SJCRH30 (cell line): ENCODE measurements at places on chromosomes 3 and 15.

DNA sequence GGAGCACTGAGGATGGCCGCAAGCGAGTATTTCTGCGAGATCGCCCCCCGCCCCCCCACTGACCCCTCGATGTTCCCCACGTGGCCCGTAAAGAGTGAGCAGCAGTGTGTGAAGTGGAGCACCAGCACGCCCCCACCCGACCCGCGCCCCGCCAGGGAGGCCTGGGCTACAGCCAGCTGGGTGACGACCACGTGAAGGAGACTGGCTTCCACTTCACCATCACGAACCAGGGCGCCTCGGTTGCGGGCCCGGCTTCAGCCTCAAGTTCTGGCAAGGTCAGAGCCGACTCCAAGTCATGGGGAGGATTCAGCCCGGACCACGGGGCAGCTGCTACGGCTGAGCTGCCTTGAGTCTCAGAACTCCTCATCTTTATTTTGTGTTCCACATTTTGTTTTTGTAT lies 2.4 kb upstream of the RNU5B-1 start:
- DNase-seq: no peak

DNA sequence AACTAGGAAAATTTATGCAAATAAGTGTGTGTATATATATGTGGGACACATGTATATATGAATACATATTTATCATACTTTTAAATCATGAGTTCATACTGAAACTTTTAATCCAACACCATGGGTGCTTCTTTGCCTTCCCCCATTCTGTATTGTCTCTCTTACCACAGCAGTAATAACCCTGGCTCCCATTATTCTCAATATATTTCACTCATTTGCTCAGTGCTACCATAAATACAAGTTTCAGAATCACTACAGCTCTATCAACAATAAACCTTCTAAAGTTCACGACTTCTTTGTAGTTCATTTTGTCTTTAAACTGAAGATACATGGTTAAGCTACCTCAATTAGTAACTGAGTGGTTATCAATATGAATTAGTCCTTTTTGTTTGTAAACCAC lies 82.2 kb downstream of the PCCB start:
- no peak for DNase-seq

- no peak for DNase-seq
Measured at GRCh38 chr3:46395766-46396530, 10.9 kb downstream of the CCR5AS start.

DNA sequence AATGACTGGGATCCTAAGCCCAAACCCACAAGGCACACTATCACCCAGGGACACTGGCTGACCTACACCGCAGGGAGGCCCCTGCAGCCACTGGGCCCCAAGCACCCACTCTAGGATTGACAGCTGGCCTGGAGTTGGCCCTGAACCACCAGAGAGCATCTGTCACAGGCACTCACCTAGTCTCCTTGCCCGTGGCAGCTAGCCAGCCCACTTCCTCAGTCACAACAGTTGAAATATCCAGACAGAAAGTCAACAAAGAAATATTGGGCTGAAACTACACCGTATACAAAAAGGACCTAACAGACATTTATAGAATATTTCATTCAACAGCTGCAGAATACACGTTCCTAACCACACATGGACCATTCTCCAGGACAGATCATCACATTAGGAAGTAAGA lies 5.2 kb upstream of the SPINK8 start:
- peak; percentile 97 for DNase-seq

DNA sequence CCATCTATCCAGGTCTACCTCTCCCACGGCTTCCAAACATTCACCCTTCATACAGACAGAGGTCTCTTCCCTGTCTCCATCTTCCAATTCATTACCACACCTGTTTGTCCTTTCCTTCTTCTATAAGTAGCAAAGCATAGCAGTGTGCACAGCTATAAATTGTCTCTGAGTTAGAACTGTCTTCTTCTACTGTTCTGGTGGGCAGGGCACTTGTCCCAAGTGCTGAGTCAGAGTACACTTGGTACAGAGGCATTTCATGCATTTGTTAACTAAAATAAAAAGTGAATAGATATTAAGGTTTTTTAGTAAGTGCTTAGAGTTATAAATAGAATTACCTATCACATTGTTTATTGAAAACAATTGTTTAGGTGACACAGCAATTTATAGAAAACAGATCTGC lies 150.1 kb upstream of the CCDC54 start:
- DNase-seq: no peak

DNA sequence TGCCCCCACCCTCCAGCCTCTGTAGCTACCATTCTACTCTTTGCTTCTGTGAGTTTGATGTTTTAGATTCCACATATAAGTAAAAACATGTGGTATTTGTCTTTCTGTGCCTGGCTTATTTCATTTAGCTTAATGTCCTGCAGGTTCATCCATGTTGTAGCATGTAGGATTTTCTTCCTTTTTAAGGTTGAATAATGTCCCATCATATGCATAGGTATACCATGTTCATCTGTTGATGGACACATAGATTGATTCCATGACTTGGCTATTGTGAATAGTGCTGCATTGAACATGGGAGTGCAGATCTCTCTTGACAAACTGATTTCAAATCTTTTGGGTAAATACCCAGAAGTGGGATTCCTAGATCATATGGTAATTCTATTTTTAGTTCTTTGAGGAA lies 11.8 kb downstream of the THSD4 start:
- no peak for DNase-seq

- DNase-seq: no peak
Measured at GRCh38 chr3:99903869-99904268, 86.2 kb downstream of the CMSS1 start.

- DNase-seq: no peak
Measured at GRCh38 chr3:173395073-173395411, 2.5 kb upstream of the NLGN1 start.

- DNase-seq: no peak
Measured at GRCh38 chr3:59994732-59995304, 945.0 kb upstream of the CFAP20DC start.

DNA sequence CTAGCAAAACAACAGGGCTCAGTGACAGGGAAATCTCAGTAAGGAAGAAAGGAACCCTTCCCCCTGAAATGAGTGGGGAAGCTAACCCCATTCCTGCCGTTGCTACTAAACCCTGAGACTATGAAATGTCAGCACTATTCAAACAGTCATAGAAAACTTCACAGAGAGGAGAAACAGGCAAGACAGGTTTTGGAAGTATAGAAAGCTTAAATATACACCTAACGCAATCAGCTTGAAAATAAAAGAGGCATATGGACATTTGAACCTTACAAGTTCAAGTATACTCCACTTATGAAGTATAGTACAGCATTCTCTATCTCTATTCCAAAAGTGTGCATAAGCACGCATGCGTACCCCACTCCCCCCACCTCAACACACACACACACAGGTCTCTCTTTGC lies 17.6 kb upstream of the FRMD4B start:
- no peak for DNase-seq

GRCh38 chr3:48187579-48188265 lies 495 bp downstream of the CDC25A start:
- DNase-seq: peak; percentile 18

GRCh38 chr3:38960042-38960622 lies 91.6 kb downstream of the SCN11A start:
- DNase-seq: no peak

GRCh38 chr3:23079976-23080375 lies 123.2 kb upstream of the UBE2E2 start:
- DNase-seq: peak; percentile 77

DNA sequence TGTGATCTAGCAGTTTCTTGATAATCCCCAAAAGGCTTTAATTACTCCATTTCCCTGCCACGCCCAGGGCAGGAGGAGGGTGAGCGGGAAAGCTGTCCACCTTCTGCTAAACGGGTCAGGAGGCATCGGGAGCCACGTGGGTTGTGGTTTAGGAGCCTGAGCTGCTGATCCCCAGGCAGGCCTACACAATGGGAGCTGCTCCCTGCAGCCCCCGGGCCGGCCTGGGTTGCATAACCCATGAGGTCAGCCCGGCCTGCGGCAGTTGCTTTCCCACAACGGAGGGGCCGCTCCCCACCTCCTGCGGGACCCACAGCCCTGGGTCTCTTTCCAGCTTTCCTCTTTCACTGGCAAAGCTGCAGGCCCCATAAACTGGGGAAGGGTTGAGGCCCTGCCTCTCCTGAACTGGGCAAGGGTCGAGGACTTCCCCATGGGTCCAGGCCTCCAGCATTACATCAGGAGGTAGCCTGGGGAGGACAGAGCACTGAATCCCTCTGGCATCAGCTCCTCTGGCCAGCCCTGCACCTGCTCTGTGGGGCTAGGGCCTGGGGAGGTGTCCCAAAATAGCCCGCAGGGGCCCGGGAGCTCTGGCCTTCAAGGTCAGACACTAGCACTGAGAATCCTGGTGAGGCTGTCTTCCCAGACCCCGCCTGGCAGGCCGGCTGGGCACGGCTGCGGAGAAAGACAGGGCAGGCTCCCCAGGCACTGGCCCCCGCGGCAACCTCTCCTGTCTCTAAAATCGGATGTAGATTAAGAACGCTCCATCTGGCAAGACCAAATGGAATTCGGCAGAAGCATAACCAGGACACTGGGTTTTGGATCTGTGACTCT lies 47.3 kb downstream of the ZDHHC19 start:
- peak; percentile 52 for DNase-seq

- DNase-seq: no peak
Measured at GRCh38 chr15:76930831-76931396, 635 bp upstream of the RCN2 start.

- DNase-seq: no peak
Measured at GRCh38 chr15:63968700-63969099, 77.6 kb downstream of the DAPK2 start.

GRCh38 chr3:97009427-97010019 lies 195.1 kb downstream of the EPHA6 start:
- peak; percentile 68 for DNase-seq

GRCh38 chr3:1447452-1447851 lies 354.6 kb downstream of the CNTN6 start:
- DNase-seq: no peak

DNA sequence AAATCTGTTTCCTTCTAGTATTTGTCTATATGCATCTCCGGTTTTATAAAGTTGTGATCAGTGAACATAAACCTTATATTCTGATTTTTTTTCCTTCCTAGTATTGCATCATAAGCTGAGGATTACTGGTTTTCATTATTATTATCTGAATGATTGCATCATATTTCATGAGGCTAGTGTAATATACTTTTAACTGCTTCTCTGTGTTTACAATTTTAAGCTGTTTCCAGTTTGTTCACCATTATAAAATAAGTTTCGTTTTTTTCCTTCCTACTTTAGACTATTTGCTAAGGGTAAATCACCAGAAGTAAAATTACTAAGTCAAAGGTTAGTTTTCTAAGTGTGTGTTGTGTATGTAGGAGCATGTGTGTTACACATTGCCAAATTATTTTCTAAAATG lies 20.2 kb downstream of the SEMA6D start:
- no peak for DNase-seq

DNA sequence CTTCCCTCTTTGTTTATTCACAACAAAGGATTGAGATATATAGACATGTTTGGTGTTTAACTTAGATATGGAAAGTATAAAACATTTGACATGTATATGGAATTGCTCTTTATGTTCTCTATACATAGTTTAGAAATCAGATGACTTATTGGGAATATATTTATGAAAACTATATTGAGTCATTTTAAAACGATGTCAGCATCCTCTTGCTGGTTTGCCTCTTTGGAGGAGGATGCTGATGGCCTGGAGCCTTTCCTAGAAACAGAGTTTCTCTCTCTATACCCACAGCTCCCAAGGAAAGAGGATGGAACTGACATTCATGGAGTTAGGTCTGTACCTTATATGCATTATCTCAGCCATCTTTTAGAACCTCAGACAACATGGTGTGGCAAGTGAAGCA lies 40.3 kb downstream of the ZBTB38 start:
- no peak for DNase-seq

GRCh38 chr15:73723191-73723590 lies 30.0 kb downstream of the INSYN1 start:
- DNase-seq: no peak

DNA sequence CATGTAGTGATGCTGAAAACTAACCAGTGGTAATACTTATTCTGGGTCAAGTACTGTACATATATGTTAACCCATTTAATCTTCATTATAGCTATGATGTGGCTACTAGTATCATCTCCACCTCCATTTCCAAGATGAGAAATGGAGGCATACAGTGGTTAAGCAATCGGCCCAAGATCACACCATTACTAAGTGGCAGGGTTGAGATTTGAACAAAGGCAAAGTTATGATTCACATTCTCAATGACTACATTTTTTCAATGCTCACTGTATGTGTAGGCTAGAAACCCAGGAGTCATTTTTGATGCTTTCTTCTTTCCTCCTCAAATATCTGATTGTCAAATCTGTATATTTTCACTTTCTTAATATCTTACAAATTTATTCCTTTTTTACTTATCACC lies 30.2 kb downstream of the ABI3BP start:
- DNase-seq: no peak

DNA sequence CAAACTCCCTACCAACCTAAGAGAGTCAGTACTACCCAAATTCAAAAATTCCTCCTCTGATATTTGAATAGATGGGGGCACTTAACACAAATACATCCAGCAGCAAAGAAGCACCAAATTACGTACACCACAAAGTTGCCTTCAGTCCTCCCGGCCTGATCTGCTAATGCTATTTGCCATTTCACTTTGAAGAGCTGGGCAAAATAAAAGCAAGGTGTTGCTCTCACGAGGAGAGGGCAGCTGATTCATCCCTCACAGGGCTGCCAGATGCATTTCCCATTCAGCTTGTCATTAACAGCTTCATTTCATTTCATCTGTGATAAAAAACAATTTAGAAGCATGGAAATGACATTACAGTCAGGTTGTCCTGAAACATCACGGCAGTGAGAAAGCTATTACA lies 283.4 kb upstream of the VEPH1 start:
- DNase-seq: no peak

GRCh38 chr15:53875139-53875538 lies 103.1 kb upstream of the UNC13C start:
- no peak for DNase-seq

DNA sequence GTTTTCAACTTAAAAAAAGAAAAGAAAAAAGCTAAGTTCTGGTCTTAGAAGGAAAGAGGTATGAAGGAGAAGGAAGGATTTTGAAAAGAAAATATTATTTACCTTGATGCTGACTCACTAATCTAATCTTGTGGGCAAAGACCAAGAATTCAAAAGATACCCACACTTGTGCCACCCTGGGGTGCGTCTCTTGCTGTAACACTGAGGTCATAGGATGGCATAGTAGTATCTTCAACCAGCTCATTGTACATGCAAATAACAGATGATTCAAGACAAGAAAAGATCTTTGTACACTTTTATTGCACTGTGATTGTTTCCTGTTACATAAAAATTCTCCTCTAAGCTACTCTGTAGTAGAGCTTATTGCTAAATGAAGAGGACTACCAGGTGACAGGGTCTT lies 17.3 kb downstream of the PLS1 start:
- no peak for DNase-seq

DNA sequence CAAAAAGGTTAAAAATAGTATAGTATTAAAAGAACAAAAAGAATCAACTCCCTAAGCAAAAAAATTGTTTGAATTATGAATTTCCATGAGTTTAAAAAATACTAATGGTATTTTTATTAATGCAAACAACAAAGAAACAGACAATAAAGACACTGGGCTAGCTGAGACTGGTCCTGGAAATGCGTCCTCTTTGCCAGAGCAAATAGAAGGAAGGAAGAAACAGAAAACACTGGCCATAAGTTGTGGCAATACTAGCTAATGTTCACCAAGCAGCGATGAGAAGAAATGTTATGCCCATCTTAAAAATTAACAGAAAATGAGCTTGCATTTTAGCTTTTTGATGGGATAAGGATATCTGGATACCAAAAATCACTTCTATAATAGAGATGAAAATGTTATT lies 88.6 kb downstream of the TBL1XR1 start:
- DNase-seq: no peak
